ENCODE measurements at places on chromosomes 13 and 19.

DNA sequence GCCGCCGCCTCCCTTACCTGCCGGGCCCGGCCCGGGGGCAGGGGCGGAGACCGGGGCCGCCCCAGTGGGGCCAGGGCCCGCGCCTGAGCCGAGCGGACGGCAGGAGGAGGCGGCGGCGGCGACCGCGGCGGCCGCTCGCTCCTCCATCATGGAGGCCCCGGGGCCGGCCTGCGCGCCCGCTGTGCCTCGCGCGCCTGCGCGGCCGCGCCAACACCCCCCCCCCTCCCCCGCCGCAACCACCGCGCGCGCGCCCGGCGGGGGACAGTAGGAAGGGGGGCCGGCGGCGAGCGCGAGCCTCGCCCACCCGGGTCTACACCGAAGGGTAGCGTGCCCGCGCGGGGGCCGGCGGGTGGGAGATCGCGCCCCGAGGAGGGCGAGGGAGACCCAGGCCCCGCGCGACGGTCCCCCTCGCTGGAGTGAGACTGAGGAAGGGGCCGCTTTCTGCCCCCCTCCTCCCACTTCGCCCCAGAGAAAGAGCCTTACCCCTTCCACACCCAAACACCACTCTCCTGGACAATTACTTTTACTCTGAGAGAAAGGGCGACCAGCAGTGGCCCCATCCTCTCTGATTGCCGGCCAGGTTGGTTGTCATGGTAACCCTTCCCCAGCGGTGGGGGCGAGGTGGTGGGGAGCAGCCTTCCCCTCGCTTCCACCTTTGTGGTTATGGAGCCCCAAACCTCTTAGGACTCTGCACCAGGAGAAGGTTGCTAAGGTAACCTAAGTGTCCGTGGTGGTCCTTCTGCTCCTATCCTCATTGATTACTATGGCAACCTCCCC is at the start of gene STRN4:
Gene STRN4 (minus strand): TSS at position 170 of the 777 bp plus-strand sequence. CDS start 20 bp downstream, at position 150.
- DNase-seq, result peak; percentile 55

DNA sequence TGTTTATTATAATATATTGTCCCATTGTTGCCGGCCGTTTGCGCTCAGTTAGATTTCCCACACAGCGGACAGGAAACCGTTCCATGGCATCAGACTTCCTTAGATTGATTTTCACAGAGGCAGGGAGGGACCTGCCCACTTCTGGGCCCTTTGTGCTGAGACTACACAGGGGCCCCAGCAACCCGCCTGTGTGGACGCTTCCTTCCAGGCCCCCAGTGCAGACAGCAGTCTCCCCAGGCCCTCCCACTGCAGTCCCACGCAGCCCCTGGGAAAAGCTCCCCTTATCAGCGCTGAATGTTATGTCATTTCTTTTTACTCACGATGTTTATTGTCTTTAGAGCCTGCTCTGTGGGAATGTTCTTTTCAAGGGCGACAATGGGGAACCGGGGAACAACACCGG is 351.7 kb upstream of the ARGLU1 start:
- no peak for DNase-seq

GRCh38 chr13:80000684-80001509 is 340.0 kb downstream of the SPRY2 start:
- DNase-seq, result no peak

- no peak for DNase-seq
Measured at GRCh38 chr13:75802161-75802560, 166.0 kb downstream of the LMO7 start.

GRCh38 chr19:30547246-30547645 is 175.1 kb downstream of the ZNF536 start:
- DNase-seq, result no peak

GRCh38 chr19:8608941-8609278 is 1.6 kb downstream of the ADAMTS10 start:
- DNase-seq, result no peak

DNA sequence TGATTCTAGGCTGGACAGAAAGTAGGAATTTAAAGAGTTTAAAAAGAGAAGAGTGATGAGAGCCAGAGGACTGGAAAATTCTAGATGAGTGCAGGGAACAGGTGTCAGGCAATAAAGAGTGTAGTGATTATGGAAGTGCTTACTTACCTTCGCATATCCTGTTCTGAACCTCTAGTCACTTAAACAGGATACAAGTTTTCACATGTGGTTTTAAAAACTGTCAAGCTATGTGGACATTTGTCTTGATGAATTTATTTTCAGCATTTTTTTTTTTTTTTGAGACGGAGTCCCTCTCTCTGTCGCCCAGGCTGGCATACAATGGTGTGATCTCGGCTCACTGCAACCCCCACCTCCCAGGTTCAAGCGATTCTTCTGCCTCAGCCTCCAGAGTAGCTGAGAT is 34.3 kb upstream of the IL17D start:
- no peak for DNase-seq

DNA sequence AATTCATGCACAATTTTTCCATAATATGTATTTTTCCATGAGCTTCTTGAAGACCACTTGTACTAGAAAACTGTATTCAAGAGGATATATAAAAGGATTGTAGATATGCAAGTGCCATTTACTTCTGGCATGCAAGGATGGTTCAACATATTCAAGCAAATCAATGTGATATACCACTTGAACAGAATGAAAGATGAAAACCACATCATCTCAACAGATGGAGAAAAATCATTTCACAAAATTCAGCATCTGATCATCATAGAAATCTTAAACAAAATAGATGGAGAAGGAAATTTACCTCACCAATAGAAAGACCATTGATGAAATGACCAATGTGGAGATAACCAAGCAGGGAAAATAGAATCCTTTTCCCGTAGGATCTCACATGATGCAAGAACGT is 5.1 kb upstream of the ZNF816 start:
- DNase-seq, result no peak

DNA sequence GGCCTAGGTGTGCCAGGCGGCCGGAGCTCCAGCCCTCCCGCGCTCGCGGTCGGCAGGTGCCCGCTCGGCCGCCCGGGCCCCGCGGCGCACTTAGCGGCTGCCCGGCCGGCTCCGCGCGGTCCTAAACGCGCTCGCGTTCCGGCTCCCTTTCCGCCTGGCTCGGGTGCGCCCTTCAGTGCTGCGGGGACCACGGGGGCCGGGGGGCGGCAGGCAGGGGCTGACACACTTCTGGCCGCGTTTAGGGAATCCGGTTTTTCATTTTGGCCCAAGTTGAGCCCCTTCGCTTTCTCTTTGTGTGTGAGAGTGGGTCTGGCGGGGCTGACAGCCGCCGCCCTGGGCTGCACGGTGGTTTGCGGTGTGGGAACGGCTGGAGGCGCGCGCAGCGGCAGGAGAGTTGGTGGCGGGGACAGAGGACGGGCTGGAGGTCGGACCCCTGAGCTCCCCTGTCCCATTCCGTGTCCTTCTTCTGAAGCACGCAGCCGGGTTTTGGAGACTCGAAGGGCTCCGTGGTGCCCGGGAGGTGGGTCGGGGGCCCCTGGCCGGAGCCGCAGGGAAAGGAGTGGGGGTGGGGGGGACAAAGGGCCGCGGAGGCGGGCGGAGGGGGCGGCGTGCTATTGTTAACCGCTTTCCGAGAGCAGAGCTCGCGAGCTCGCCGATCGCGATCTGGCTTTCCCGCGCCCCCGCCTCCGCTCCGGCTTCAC is 3.1 kb downstream of the FGF9 start:
- peak; percentile 49 for DNase-seq

DNA sequence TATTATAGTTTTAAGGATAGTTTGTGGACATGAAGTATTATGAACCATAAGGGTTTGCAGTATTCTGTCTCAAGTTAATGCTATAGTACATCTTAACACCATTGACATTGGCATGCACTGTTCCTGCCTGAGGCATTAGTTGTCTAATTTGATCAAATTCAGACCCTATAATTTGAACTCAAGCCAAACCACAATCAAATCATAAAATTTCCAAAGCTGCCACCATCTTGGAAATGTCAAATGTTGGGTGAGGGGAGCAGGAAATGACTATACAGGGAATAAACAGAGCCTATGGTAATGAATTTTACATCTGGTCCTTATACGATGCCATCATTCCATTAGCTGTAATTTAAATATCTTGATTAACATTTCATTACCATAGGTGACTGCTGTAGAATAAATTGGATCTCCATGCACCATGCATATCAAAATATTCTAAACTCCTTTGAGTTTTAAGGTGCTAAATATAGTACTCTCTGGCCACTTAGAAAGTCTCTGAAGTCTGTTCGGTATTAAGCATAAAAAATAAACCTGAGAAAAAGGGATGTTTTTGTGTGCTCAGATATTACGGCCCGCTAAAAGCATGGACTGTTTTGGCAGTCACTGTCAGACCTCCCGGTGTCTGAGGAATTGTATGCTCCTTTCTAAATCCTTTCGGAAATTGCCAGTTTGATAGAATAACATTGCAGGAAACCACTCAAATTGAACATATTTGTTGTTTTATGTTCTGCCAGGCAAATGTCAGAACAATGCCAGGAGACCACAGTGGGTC is 257.7 kb downstream of the SPRY2 start:
- no peak for DNase-seq

DNA sequence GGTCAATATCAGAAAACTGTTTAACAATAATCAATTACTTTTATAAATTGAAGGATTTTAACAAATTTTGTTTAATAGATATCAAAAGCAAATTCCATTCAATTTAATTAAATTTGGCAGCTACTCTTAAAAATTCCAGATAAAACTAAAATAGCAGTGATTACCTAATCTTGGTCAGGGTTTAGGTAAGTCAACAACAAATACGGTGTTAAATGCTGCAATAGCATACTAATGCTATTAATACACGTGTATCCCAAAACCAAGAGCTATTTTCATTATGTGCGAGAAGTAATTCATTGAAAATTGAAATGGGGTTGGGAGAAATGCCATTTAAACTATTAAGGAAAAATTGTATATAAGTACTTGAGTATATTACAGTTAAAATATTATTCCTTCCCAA is 105.6 kb downstream of the DHRS12 start:
- DNase-seq, result no peak

DNA sequence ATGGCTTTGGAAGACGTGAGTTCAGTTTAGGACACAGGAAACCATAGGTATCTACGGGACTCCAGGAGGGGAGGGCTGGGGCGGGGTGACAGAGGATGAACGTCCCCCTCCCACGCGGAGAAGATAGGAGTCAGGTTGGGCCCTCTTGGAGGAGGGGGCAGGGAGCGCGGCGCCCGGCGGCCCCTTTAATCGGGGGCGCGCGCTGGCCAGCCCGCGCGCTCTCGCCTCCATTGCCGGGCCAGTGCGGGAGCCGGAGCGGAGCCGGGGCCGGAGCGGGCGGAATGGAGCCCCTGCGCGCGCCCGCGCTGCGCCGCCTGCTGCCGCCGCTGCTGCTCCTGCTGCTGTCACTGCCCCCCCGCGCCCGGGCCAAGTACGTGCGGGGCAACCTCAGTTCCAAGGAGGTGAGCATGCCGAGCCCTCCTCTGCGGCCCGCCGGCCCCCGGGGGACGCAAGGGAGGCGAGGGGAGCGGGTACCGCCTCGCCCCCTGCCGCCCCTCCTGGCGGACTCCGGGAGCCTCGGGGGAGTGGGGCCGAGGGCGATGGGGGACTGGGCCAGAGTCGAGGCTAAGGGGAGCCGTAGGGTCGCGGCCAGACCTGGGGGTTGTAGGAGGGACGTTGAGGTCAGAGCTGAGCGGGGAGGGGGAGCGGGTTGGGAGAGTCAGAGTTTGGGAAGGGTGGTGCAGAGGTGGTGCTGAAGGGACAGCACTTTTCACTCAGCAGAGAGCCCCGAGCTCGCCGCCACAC is at the start of gene TMEM145:
Gene TMEM145 (plus strand): TSS at position 214 of the 744 bp plus-strand sequence. CDS start 68 bp downstream, at position 282.
- no peak for DNase-seq

DNA sequence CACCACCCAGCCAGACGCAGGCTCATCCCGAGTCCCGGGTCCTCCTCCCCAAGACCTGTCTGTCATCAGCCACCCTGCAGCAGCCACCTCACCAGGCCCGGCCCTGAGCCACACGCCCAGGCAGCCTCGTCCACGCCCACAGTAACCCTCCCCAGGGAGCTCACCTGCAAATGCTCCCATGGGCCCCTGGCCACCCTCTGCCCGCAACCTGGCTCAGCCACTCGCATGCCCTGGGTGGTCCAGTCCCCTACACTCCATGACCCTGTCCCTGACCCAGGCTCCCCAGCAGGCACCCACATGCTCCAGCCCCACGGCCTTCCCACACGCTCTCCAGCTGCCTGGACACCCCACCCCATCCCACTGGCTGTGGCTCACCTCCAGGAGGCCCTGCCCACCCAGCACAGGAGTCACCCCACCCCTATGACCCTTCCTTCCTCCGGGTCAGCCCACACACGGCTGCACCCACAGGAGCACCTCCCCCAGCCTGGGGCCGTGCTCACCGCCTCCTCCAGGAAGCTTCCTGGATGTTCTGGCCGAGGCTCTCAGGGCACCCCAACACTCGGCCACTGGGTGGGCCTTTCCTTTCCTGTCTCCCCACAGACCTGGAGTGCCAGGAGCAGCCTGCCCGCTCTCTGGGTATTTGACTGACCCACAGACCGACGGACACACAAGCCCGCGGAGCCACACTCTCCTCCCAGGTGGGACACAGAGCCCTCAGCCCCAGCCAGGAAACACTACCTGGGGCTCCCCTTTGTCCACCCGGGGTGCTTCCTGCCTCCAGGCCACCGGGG is 3.6 kb downstream of the TMEM259 start:
- no peak for DNase-seq

- peak; percentile 42 for DNase-seq
Measured at GRCh38 chr19:38675611-38676010, 28.2 kb downstream of the ACTN4 start.

GRCh38 chr19:4390017-4390566 is 10.3 kb downstream of the SH3GL1 start:
- DNase-seq, result no peak

DNA sequence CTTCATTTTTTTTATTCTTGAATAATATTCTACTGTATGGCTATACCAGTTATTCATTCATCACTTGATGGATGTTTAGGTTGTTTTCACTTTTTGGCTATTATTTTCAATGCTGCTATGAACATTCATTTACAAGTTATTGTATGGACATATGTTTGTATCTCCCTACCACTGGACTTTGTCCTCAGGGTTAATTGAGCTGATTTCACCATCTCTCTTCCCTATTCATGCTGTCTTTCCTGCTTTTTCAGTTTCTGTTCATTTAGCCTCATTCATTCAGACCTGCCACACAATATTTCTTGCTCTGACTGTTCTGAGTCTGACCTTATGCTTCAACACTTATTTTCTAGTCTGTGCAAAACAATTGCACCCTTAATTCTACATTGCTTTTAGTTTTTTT is 12.3 kb upstream of the C1QTNF9B start:
- no peak for DNase-seq

DNA sequence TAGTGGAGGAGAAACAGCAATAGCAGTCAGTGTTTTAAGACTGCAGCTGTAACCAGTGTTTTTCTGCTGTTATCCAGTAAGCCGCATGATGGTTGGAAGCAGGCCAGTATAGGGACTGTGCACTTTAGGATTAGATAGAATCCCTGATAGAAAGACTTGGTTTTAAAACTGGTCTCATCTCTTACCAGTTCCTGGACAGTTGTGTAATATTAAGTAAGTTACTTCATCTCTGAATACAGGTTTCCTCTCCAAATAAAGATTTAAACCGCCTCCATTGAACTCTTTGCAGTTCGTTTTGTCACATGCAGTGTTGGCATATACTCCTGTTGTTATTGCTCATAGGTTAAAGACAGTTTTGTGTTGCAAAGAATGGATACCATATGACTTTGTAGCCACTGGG is 25.6 kb downstream of the URI1 start:
- no peak for DNase-seq

Data from T-helper 2 cell (primary cell).